H7 (cell line): ENCODE measurements at places on chromosomes 12 and 14.
A peak's percentile ranks its signal among the peaks of the same experiment; 100 is the strongest.

GRCh38 chr12:69900720-69901131, 75.7 kb downstream of the MYRFL start:
- DNase-seq, result peak; percentile 32

DNA sequence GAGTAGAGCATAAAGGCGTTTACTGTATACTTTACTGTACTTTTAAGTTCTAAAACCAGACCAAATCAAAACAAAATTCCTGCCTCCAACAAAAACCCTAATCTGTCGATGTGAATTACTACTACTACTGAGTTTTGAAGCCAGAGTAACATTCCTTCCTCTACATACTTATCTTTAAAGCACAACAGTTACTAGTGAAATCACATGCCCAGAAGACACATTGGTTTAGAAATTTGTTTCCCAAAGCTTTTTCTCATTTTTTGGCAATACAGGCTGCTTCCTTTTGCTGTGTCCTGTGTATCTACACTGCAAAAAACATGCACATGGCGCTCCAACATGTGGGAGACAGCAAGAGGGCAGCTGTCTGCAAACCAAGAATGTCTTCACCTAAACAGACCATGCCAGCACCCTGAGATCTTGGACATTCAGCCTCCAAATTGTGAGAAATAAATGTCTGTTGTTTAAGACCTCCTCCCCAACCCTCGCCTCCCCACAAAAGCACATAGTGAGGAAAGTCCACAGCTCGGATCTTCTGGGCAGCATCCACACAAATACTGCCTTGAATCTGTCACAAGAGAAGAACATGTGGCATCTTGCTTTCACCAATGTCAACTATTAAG, 21.1 kb downstream of the SETD3 start:
- DNase-seq, result no peak

DNA sequence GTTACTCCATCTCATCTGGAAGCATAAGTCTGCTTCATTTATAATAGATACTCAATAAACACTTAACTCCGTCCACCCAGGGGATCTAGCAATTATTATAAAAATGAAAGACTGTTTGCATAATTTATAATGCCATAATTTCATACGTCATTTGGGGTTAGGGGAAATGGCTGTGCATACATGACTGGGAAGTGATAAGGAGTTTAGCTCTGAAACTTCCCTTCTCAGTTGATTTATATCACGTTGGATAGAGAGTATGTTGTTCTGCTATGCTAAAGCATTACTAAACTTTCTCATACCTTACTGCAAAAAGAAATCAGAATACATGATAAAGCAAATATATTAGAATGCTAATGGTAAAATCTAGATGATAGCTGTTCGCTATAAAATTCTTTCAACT, 90.4 kb upstream of the DYNC1H1 start:
- DNase-seq, result no peak

GRCh38 chr12:106696681-106697417, 77.6 kb upstream of the RIC8B start:
- DNase-seq, result no peak

DNA sequence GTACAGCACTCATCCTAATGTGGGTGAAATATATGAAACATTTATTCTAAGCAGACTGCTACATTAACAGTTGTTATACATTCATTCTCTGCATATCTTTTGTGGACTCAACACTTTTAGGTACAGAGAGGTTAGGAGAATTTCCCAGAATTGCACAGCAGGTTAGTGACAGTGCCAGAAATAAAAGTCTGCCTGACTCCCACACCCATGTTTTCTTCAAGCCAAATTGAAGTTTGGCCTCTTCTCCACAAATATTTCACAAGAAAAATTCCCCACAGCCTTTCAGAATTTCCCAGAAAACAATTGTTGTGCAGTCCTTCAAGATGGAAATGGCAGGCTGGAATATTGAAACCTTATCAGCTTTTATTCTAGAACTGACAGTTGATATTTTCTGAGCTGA, 464.8 kb downstream of the RAD51B start:
- DNase-seq, result no peak

- peak; percentile 12 for DNase-seq
Observed at GRCh38 chr14:80390906-80391305, 179.6 kb upstream of the DIO2 start.

DNA sequence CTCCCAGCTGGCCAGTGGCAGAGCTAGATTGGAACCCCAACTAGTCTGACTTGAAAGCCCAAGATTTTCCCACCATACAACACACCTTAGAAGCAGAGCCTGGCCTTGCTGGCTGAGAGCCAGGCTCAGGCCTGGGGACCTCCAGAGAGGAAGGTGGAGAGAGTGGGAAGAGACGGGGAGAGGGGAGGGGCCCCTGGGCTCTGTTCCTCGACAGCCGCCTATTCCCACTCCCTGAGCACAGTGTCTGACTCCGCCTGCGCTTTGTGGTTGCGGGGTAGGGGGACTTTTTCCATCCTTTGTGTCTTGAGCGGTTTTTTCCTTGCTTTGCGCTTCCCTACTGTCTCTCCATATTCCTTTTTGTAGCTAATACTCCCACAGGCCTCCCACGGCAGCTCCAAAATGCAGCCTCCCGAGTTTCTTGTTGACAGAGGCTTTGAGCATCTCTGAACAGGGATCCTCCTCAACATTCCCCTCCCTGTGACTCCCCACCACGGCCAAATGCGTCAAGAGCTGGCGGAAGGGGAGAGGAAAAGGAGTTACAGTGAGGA, 4.0 kb upstream of the KCNH3 start:
- DNase-seq, result peak; percentile 57

- DNase-seq, result no peak
Observed at GRCh38 chr12:100398307-100398706, 41.4 kb downstream of the SLC17A8 start.

DNA sequence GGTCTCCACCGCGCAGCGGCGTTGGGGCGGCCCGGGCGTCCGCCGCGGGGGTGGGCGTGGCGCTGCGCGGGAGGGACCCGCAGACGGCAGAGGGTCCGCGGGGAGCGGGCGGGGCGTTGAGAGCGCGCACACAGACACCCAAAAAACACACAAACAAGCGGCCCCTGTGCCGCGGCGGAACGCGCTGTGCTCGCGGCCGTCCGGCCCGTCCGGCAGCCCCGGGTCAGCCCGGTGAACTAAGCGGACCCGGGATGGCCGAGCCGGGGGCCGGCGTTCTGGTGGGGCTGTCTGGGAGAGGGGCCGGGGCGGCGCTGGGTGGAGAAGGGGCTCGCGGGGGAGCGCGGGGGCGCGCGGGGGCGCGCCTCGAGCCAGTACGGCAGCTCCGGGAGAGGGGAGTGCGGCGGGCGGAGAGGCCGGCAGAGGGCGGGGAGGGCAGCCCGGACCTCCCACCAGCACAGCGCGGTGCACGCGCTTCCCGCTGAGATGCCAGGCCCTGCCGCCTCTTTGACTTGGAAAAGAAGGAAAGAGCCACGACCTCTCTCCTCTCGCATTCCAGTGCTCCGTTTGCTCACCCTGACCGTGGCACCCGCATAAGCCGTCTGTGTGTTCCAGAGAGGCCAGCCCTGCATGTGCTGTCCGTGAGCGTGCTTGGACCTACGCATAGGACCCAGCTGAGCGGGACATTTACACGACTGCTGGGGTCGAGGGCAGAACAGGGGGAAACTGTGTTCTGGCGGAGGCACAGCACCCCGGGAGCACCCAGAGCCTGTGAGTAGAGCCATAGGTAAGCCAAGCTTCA, 10.3 kb downstream of the SLC6A12 start:
- peak; percentile 95 for DNase-seq
